HS-27A (cell line): ENCODE measurements at places on chromosomes 1 and 21.

DNA sequence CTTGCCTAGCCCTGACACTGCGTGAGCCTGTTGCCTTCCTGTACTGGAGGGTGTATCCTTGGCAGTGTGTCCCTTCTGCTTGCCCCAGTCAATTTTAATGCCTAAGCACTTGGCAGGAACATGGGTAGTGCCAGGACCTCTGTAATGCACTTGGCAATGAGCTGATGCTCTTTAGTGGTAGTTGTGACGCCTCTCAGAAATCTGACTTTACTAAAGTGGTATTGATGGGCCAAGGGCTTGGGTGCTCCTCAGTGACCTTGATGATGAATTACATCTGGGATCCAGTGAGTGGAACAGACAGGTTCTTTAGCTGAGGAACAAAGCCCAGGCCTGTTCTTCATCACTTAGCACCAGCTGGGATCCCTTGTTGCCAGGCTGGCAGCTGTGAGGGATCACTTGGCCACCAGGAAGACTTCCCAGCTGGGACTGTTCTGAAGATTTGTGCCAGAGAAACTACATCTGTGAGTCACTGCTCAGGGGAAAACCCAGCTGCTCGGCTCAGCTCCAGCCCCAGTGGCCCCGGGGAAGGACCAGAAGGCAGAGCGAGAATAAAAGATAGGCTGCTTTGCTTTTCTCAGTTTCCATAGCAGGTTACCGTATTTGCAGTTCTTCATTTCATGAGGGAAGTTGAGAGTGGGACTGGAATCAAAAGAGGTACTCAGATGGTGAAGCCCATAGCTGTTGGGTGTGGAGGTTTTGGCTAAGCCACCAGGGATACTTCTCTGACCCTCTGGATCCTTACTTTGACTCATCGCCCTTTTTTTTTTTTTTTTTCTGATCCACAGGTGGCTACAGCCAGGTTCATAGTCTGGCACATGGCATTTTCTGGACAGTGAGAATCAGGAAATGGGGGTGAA is 28.5 kb upstream of the KCNA2 start:
- DNase-seq = no peak

- DNase-seq = no peak
These were observed 785 bp downstream of the ZNF697 start for GRCh38 chr1:119647228-119647733.

GRCh38 chr1:50265790-50266314 is 157.1 kb downstream of the ELAVL4 start:
- DNase-seq = no peak

GRCh38 chr1:85343612-85344255 is 67.3 kb upstream of the BCL10 start:
- DNase-seq = no peak

- DNase-seq = no peak
These were observed 44.1 kb downstream of the SLC5A9 start for GRCh38 chr1:48266576-48266975.

- DNase-seq = no peak
These were observed 14.3 kb upstream of the SPEN start for GRCh38 chr1:15833069-15833679.

GRCh38 chr1:24551960-24552571 is 3.8 kb upstream of the NCMAP start:
- DNase-seq = no peak

DNA sequence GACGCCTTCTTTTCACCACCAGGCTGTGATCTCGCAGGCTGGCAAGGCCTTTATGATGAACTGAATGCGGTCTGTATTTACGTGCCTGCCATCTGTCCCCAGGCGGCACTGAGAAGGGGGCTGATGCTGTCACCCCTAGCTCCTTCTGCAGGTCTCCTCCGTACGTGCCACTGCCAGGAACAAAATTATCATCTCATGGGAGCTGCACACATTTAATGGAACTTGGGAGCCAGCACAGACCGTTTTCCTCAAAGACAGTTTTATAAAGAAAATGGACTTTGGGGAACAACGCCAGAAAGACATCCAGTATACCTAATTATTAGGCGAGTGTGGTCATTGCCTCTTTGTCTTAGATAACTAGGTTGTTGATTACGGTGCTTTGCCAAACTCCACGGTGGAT is 434.5 kb downstream of the KIF26B start:
- no peak for DNase-seq

GRCh38 chr1:177441281-177441680 is 270.5 kb downstream of the BRINP2 start:
- DNase-seq = no peak

- DNase-seq = no peak
These were observed 198.3 kb upstream of the FAM78B start for GRCh38 chr1:166365081-166365480.

DNA sequence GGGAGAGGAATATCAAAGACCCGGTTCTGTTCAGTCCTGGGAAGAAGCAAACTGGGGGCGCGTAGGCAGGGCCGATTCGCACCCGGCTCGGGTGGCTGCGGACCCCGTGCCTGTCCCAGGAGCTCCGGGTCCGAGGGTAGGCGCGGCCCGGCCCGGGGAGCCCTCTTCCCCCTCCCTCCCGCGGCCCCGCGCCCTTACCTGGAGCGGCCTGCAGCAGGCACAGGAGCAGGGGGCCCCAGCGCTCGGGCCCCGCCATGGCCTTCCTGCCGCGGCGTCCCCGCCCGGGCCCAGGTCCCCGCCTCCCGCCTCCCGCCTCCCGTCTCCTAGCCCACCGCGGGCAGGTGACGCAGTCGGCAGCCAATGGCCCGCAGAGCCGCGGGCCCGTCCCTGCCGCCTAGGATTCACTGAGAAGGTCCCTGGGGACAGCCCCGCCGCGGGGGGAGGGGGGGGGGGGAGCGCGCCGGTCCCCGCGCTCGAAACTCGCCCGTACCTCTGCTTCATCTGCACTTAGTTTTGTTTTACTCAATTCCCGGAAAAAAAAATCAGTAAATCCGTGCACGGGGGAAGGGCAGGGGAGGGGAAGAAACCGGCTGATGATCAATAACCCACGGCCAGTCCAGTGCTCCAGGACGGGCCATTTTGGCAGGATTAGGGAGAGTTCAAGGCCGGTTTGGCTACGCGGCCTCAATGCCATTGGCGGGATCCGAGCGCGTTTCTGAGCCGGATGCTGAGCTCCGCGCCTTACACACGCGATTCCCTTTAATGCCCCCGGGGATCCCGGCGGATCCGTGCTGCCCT is at the start of gene IFNLR1:
IFNLR1 (minus strand) TSS at position 297 of the 798 bp plus-strand sequence; CDS start at position 256, 41 bp downstream.
- no peak for DNase-seq

- DNase-seq = no peak
These were observed 79.7 kb downstream of the PDE9A start for GRCh38 chr21:42733037-42733627.

GRCh38 chr21:23960769-23961168 is 1646.5 kb downstream of the MRPL39 start:
- DNase-seq = no peak
